ENCODE measurements at places on chromosomes 7 and 10.

GRCh38 chr7:38655833-38656774 lies 24.9 kb upstream of the AMPH start:
- DNase-seq = no peak

- DNase-seq = no peak
Observed at GRCh38 chr10:58813573-58813972, 300.9 kb downstream of the BICC1 start.

DNA sequence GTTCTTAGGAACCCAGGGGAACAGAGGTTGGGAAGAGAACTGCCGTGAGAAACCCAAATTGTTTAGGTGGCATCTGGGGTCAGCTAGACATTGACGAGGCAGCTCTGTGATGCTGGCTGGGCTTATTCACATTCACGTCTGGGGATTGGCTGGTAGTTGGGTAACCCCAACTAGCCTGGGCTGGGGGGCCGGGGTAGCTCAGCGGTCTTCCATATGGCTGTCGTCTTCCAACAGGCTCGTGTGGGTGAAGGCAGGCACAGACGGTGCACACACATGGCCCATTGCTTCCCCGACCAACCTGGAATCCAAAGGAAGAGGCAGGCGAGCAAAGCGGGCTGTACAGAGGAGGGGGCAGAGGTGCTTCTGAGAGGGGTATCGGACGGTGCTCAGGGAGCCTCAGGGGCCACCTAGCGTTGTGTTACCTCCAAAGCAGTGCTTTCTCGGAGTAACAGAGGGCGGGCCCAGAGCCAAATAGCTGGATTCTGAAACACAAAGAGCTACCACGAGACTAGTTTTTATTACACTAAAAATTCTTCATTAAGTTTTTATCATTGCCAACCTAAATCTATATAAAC lies 34.5 kb downstream of the MKI67 start:
- no peak for DNase-seq

DNA sequence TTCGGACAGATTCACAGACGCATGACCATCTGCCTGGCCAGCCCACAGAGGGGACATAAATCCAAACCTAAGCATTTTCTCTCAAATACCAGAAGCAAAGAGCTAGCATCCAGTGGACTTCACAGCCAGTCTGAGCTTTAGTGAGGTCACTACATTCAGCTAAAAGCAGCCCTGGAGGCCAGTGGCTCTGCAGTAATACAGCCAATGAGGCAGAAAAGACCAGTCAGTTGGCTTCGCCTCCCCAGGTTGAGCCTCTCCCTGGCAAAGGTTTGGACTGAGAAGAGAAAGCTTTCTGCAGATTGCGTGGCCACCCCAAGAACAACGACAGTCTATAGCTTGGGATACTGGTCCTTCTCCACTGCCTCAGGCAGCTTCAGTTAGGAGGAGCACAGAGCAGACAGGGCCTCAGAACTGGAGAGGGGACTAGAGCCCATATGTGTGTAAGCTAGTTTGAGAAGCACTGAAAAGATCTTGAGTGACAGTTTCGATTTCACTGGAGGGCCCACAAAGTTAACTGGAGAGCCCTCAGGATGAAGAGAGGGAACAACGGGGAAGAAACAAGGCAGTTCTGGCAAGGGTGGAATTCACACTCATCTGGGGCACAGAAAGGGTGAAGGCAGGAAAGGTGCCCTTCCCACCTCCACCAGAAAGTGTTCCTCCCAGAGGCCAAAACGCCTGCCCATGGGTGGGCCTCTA lies 3.8 kb downstream of the WDR91 start:
- no peak for DNase-seq

DNA sequence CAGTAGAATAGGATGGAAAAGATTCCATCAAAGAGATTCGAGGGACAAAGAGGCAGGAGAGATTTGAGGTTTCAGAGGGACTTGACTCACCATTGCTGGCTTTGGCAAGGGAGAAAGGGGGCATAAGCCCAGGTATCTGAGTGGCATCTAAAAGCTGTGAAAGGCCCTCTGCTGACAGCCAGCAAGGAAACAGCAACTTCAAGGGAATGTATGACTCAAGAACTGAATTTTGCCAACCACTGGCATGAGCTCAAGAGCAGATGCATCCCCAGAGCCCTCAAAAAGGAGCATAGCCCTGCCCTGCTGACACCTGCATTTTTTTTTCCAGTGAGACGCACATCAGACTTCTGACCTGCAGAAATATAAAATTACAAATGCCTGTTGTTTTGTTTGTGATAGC lies 19.6 kb upstream of the ADAM12 start:
- DNase-seq = no peak

DNA sequence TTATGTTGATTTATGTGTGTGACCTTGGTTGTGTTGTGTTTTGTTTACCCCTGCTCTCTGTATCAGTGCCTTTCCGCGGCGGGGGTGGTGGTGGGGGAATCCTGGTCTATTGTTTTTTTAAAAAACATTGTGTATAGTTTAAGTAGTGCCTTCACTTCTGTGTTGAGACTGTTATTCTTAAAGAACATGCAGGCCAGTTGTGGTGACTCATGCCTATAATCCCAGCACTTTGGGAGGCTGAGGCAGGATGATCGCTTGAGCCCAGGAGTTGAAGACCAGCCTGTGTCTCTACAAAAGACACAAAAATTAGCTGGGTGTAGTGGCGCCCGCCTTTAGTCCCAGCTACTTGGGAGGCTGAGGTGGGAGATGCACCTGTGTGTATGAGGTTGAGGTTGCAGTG lies 429.0 kb upstream of the LRGUK start:
- DNase-seq = no peak

GRCh38 chr7:17477182-17477581 lies 178.7 kb downstream of the AHR start:
- no peak for DNase-seq

GRCh38 chr10:68829521-68829920 lies 2.2 kb downstream of the STOX1 start:
- no peak for DNase-seq

GRCh38 chr10:43926875-43927406 lies 278.3 kb upstream of the ZNF32 start:
- no peak for DNase-seq

DNA sequence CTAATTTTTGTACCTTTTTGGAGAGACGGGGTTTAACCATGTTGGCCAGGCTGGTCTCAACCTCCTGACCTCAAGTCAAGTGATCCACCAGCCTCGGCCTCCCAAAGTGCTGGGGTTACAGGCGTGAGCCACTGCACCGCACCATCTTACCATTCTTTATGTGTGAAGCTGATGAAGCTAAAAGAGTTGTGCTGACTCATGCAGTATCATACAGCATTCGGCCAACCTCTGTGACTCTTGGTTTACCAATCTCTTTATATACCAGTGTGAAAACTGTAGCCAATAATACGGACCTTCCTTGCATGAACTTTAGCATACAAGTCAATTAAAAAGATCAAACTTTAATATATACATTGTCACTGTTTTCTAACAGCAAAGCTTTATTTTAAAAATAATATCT lies 878.2 kb upstream of the MBL2 start:
- no peak for DNase-seq

DNA sequence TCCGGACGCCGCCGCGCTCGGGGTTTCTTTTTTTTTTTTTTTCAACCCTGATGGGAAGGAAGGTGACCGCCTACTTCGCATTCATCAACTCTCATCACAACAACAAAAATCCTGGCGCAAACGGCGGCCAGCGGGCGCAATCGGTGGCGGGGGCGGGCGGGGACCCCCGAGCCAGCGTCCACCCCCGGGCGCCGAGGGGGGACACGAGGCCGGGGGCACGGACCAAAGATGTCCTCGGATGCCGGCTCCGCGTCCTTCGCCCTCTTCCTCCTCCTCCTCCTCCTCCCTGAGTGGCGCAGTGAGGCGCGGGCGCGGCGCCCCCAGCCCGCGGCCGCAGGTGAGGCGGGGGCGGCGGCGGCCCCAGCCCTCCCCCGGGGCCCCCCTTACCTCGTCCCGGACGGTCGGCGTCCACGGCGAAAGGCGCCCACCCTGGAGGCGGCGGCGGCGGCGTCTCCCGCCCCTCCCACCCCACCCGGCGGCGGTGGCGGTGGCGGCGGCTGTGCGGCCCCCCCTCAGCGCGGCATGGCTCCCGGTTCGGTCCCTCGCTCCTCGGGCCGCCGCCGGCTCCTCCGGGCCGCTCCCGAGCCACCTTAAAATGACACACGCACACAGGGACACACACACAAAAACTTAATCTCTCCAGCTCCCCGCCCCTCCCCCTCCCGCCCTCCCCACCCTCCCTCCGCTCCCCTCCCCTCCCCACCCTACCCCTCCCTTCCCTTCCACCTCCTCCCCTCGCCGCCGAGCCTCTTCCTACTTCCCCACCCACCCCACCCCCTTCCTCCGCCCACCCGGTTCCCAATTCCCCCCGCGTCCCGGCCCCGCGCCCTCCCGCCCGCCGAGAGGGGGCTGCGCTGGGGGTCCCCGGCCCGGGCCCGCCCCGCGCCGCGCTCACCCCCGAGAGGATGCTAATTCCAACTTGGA lies at the start of gene CTBP2:
Gene CTBP2 (minus strand): TSS at position 632 of the 924 bp plus-strand sequence.
- DNase-seq = no peak

GRCh38 chr7:47818796-47819606 lies 129.3 kb downstream of the PKD1L1 start:
- peak; percentile 73 for DNase-seq

DNA sequence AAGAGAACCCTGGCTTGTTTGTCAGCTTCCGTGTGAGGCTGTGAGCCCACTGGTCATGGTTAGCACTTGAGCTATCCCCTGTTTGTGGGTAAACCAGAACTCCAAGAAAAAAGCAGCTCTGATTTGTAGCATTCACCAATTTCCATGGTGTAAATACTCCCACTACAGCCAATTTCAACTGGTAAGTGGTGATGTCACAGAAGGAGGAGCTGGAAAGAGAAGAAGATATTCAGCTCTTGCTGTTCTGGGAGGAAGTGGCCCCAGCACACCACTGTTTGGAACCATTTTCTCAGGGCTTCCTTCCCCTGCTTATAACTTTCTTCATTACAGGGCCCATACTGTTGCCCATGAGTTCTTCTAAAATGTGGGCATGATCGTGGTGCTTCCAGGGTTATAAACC lies 500.1 kb upstream of the ZMIZ1 start:
- no peak for DNase-seq

DNA sequence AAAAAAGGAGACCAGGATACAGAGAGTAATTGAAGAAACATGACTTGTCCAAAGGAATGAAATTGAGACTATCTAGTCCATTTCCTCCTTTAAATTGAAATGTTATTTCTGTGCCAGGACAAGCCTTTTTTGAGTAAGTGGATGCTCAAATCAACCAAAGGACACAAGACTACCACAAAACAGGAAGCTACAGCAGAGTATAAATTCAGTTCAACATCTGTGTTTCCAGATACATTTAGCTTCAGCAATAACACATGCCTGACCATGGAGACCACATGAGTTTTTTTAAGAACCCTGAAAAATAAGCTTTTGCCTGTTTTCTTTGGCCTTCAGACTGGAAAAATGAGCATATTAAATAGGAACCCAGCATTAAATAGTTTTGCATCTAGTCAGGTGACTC lies 707.5 kb downstream of the ZWINT start:
- no peak for DNase-seq

DNA sequence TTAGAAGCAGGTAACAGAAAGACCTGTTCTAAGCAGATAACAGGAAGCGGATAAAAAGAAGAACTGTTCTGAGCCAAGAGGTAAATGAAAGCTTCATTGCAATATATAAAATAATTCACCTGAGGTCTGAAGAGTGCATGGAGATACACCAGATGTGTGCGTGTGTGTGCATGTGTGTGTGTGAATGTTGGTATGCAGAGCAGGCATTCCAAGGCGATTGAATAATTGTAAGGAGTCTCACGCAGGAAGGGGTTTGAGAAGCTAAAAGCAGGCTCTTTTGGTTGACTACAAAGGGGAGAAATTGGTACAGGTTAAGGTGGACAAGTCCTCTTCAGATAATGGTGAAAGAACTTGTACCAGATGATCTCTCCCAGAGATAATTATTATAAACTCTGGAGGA lies 450.6 kb downstream of the DNAJB9 start:
- no peak for DNase-seq

GRCh38 chr7:116630932-116631671 lies 40.9 kb upstream of the MET start:
- peak; percentile 60 for DNase-seq

DNA sequence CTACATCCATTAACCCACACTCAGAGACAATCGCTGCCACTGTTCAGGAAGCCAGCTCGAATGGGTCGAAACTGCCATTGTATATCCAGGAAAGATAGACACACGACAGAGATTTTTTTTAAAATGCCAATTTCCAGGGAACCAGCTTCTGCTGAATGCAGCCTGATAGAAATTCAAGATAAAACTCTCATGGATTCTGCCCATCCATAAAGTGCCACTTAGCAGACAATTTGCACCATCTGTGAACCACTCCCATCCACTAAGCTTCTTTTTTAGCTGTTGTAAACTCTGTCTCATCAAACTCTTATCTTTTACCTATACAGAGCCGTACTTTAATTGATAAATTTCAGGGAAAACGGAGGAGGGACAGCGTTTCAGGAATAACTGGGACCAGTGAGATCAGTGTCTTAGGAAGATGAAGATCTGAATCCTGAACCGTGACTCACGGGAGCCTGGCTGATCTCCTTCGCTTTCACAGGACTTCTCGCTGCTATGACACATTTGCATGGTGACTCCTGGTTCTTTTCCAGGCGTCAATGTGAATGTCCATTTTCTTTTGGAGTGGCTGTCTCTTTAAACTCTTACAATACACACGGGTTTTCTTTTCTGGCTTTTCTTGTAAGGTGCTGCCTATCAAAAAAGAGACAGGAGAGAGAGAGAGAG lies 103.4 kb downstream of the FAM204A start:
- DNase-seq = no peak

GRCh38 chr10:132508581-132509443 lies 28.8 kb upstream of the INPP5A start:
- DNase-seq = no peak

- no peak for DNase-seq
Observed at GRCh38 chr10:98463976-98464754, 17.4 kb upstream of the HPS1 start.

GRCh38 chr7:151851145-151851751 lies 25.7 kb downstream of the PRKAG2 start:
- no peak for DNase-seq

DNA sequence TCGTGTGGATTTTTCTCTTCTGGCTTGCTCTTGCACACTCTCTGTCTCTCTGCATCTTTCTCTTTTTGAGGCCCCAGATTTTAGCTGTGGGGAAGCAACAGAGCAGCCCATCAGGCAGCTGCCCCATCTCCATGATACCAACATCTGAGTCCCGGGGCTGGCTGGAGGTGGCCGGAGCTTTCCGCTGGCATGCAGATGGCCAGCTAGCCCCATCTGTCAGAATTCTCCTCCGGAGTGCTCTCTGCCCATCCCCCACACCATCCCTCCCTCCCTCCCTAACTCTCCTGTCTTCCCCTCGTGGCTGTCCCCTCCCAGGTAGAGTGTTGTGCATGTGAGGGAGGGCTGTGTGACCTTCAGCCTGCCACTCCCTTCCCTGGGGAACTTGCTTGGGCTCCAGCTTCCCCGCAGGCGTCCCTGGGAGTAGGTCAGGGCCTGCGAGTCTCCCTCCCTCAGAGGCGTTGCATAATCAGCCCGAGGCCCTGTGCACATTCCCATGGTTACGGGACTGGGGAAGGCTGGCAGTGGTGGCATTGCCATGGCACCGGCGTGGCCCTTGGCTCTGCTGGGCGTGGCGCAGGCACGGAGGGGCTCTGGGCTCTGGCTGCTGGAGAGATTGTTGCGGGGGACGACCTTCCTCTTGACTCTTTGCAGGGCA lies 24.7 kb downstream of the GHRHR start:
- DNase-seq = no peak

GRCh38 chr7:103810112-103810744 lies 179.2 kb downstream of the RELN start:
- DNase-seq = no peak

Data from fibroblast of the conjunctiva (primary cell).